HCT116 (cell line): ENCODE measurements at places on chromosomes 6 and 20.

DNA sequence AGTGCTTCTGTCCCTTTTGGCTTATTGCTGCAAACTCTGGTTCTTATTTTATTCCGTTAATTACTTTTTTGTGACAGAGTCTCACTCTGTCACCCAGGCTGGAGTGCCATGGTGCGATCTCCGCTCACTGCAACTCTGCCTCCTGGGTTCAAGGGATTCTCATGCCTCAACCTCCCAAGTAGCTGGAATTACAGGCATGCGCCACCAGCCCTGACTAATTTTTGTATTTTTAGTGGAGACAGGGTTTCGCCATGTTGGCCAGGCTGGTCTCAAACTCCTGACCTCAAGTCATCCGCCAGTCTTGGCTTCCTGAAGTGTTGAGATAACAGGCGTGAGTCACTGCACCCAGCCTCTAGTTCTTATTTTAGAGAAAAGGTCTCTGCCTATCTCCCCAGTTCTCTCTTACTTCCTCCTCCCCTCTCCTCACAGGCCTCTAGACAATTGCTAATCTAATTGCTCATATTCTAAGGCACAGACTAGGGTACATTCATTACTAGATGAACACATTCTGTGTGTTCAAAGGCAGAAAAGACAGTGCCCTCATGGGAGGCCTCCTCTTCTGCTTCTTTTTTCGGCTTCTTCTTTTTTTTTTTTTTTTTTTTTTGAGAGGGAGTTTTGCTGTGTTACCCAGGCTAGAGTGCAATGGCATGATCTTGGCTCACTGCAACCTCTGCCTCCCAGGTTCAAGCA, 27.0 kb downstream of the EDEM2 start:
- no peak for DNase-seq

DNA sequence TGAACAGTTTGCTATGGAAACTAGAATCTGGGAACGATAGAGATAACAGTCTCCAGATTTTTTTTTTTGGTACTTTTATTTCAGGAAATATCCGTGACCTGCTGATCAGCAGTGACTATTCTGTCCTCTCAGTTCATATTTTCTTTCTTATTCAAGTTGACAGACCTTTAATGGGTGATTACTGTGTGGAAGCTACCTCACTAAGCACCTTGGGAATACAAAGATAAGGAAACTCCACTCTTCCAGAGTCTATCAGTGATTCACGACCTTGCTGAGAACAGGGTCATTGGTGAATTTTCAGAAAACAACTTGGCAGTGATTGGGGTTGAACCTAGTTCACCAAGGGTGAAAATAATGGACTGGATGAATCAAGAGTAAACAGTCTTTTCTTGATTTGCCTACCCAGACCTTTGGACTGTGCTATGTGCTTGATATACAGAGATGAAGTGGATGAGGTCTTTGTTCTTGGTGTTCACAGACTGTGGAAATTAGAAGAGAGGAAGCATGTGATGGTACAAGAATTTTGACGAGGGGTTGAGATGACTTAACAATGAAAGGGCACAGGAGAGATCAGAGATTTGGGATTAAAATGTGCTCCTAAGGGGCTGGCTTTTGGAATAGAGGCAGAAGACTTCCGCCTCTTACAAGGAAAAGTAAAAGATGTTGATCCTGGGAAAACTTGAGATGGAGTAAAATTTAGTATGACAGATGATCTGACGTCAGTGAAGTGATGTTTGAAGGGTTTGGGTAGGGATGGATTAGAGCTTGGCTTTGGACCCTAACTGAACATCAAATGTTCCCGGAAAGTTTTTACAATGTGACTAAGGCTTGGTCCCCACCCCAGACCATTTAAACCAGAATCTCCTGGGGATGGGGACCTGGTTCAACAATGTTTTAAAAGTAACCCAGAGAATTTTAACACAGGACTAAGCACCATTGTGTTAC, 1.2 kb downstream of the KAT14 start:
- DNase-seq = no peak

DNA sequence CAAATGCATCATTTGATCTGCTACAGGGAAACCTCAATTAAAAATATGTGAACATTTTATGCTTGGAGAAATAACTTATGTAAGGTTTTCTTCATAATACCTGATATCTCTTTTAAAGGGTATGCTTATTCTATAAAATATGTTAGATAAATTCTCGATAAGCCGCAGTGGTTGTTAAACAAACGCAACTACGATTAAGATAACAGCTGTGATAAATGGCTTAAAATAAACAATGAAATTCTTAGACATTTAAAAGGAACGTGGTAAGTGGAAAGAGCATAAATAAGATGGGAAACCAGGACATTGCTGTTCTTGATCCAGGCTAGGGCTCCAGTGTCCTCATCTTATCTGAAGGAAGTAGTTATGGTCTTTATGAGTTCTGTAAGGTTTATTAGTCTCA, 415.9 kb downstream of the CD83 start:
- DNase-seq = no peak

- no peak for DNase-seq
Measured at GRCh38 chr6:170167657-170168159, 123.2 kb downstream of the DLL1 start.

DNA sequence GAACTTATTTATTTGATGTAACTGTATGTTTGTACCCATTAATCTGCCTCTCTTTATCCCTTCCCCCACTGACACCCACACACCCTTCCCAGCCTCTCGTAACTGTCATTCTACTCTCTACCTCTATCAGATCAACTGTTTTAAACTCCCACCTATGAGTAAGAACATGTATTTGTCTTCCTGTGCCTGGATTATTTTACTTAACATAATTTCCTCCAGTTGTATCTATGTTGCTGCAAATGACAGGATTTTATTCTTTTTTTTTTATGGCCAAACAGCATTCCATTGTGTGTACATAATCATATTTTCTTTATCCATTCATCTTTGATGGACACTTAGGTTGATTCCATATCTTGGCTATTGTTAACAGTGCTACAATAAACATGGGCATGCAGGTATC, 49.3 kb downstream of the PHACTR2 start:
- DNase-seq = no peak

DNA sequence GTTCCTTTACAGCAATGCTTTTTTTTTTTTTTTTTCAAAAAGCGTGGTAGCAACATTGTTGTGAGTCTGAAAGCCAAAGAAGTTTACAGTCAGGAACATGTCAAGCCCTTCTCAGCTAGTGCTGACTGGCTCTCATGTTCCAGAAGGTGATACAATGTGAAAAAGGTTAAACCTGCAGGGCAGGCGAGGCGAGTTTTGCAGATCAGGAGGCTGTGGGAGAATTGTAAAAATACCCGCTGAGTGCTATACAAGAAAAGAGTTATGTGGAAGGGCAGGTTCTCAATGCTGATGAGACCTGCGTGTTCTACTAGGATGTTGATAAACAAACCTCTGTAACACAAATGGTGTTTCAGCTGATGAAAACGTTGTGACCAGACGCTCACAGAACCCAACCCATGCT, 30.9 kb upstream of the RPP40 start:
- no peak for DNase-seq

DNA sequence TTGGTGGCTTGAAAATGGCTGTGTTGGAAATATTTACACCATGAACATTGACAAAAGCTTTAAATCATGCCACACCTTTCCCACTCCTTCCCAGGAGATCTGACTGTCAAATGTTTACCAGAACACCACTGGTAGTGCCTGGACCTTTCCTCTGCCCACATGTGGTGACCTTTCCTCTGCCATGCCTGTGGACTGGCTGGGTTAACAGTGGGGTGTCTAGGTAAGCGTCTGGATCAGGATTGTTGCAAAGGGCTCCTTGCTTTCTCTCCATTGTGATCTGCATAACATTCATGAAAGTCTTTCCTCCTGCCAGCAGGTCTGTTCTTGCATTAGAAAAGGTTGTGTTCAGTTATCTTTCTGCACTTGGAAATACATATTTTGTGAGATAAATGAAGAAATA, 572.7 kb downstream of the DHX35 start:
- DNase-seq = no peak

GRCh38 chr6:167226791-167227190, 64.3 kb upstream of the UNC93A start:
- no peak for DNase-seq

- no peak for DNase-seq
Measured at GRCh38 chr20:33995053-33995831, 1.5 kb downstream of the RALY start.

- DNase-seq = no peak
Measured at GRCh38 chr20:5654557-5654956, 95.6 kb upstream of the SHLD1 start.

GRCh38 chr20:24721891-24722568, 227.0 kb upstream of the CST7 start:
- DNase-seq = no peak

DNA sequence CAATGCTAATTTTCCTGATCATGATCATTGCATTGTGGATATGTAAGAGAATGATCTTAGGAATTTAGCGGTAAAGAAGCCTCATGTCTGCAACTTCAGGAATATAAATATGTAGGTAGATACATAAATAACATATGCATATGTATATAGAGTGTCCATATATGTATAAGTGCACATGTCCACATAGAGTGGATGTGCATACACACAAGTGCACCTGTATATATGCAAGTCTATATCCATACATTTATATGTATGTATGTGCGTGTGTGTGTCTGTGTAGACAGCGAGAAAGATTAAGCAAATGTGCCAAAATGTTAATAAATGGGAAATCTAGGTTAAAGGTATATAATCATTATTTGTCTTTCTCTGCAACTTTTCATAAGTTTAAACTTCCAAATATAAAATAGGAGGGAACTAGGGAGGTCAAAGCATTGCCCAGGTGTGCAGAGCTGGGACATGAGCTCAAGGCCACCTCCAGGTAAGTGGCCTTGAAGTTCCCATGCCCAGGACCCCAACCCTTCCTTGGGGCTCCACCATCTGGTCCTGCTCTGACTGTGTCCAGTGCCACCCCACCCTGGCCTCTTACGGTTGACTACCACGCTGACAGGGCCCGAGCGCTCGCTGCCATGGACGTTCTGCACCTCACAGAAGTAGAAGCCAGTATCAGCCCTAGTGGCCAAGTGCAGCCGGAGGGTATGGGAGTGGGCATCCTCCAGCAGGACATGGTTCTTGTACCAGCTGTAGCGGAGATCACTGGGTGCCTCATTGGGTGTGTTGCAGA, 9.6 kb downstream of the SIGLEC1 start:
- no peak for DNase-seq
